Hematopoietic multipotent progenitor cell (in vitro differentiated cells): ENCODE measurements at places on chromosomes 4 and X.

- DNase-seq = no peak
Observed at GRCh38 chr4:43339435-43339834, 446.9 kb downstream of the GRXCR1 start.

DNA sequence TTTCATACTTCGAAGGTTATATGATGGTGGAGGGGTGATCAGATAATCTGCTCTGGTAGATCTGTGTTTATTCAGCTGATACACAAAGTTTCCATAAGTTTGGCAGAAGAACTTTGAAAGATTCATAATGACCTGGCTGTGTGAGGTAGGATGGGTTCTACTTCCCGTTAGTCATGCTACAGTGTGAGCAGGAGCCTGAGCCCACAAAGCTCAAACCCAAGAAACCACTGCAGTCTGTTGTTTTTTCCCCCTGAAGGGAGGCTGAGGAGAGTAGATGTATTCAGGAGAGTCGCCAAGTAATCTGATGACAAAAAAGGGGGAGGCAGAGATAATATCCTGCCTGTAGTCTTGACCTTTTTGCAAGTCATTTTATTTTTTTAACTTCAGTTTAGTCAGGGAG lies 52.8 kb upstream of the PPP3CA start:
- no peak for DNase-seq

GRCh38 chr4:3822230-3822947 lies 56.2 kb downstream of the ADRA2C start:
- DNase-seq = no peak

- DNase-seq = no peak
Observed at GRCh38 chrX:83535417-83536196, 27.5 kb downstream of the POU3F4 start.
